Brain microvascular endothelial cell (primary cell): ENCODE measurements at places on chromosomes 2 and 18.

DNA sequence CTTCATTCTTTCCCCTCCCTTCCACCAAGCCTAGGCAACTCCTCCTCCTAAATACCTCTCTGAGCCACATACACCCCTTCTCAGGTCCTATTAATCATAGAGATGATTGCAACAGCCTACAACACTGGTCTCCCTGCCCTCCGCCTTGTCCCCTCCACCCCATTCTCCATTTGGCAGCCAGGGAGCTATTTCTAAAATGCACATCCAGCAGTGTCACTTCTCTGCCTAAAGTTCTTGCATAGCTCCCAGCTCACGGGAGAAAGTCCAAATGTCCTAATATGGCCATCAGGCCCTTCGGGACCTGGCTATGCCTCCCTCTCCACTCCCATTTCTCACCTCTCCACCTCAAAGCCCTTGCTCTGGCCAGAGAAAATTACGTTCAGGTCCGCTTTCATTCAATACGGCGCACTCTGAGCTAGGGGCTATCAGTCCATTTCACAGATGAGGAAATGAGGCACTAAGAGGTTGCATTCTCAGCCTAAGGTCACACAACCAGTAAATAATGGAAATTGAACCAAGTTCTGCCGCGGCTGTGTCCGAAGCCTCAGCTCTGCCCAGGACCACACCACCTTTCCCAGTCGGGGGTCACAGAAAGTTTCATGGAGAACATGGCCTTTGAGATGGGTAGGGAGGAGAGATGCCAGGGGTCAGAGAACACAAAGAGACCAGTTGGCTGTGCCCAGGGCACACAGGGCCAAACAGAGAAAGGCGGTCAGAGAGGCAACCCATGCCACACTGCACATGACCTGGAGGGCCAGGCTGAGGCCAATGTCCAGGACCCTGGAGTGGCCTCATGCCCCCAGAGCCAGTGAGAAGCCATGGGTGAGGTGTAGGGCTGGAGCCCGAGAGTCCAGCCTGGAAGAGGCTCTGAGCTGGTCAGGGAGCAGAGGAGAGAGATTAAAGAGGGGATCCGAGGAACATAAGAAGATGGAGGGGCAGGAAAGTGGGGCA, 72.8 kb downstream of the TNS1 start:
- DNase-seq = no peak

GRCh38 chr2:30267161-30267975, 36.0 kb downstream of the LBH start:
- no peak for DNase-seq

- no peak for DNase-seq
Measured at GRCh38 chr2:239407112-239407511, 6.3 kb upstream of the HDAC4 start.

GRCh38 chr2:122180972-122181371, 425.5 kb downstream of the TSN start:
- no peak for DNase-seq
